ENCODE measurements at places on chromosomes 12 and 14.

GRCh38 chr14:29900609-29901350 is 26.9 kb downstream of the PRKD1 start:
- DNase-seq = no peak

- DNase-seq = no peak
Measured at GRCh38 chr14:96309133-96309895, 53.3 kb downstream of the BDKRB1 start.

DNA sequence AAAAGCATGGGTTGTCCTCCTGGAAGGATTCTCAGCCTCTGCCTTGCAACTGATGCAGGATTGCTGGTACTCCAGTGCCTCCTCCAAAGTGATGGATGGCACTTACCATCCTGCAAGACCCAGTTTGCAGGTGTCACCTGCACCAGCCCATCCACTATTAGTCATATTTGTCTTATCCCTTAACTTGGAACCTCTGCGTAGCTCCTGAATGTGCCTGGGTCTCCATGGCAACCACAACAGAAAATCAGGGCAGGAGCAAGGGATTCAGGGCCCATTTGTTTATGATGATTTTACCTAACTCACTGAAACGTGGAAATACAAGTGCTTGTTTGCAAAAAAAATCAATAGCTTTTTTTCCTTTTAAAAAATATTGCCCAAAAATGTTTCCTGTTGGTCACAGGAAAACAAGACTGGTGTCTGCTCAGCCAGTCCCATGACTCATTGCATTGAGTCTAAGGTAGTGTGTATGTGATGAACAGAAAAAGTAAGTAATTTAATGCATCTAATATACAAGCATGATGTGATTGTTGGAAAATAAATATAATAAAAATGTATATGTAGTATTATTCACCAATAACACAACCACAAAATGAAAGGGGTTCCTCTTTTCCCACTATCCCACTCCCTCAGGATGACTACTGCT is 1196.3 kb upstream of the TMEM132C start:
- DNase-seq = no peak

- DNase-seq = no peak
Measured at GRCh38 chr12:4959381-4959780, 49.7 kb downstream of the KCNA1 start.

GRCh38 chr12:47032644-47033043 is 46.8 kb upstream of the PCED1B start:
- DNase-seq = peak; percentile 55

DNA sequence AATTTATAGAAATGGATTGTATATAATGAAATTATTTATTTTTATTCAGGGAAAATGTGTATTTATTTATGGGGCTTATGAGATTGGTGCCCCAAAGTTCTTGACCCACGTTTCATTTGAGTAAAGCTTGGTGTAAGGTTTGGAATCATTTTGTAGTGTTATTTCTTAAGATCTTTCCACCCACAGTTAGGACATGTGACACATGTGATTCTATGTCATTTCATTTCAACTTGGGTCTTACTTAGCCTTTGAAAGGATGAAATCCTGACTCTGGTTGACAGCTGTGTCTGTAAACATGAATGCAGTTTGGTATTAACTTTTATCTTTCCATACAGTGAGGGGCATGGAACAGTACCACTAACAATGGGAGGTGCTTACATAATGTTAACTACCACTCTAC is 51.7 kb downstream of the FLRT2 start:
- no peak for DNase-seq

DNA sequence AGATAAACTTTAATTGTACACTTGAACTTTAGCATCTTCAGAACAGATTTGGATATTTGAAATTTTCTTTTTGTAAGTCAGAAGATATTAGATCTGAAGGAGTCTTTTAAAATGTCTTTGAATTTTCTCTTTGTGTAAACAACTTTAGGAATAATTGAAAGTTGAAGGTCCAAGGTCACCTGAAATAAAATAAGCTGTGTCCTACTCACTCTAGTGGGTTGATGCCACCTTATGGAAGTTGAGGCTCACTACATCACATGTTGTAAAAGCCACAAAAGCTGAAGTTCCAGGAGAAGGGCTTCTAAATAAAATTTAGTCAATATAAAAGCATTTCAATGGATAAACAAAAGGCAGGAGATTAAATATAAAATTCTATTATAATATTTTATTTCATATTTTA is 122.0 kb upstream of the ATXN7L3B start:
- peak; percentile 15 for DNase-seq

DNA sequence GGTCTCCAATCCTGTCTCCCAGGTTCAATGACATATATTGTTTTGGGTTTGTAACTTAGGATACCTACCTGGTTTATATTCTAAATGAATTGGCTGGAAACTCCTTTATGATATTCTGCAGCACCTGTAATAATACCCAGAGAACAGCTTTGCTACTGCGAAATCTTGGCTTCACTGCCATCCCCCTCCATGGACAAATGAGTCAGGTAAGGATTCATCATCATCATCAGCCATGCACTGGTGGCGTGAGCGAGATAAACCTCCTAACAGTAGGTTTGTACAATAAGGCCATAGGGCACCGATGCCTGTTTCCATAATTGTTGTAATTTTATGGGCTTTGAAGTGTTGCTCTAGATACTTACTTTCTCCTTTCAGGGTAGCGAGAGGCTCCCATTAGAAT is 10.7 kb downstream of the DDX47 start:
- peak; percentile 28 for DNase-seq

- DNase-seq = no peak
Measured at GRCh38 chr12:48693572-48693971, 11.5 kb upstream of the KANSL2 start.

GRCh38 chr12:49054524-49054923 is 6.1 kb downstream of the KMT2D start:
- DNase-seq = no peak

- no peak for DNase-seq
Measured at GRCh38 chr12:109695961-109696461, 17.6 kb upstream of the FAM222A start.

GRCh38 chr14:68099495-68100045 is 280.0 kb downstream of the RAD51B start:
- DNase-seq = no peak

DNA sequence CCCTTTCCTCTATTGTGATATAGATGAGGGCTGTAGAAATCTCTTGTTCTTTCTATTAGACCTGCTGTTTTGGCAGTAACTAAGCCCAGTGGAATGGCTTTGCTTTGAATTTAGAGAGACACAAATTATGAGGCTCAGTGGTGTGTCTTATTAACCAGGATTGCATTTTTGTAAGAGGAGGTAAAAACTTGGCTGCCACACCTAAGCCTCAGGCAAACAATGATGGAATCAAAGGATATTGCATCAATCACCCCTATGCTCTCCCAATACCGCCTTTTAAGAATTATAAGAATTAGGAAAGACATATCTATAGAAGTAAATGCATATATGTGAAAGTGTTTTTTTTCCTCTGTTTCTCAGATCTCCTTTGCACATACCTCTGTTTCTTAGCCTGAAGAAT is 63.3 kb downstream of the ACSS3 start:
- peak; percentile 6 for DNase-seq

DNA sequence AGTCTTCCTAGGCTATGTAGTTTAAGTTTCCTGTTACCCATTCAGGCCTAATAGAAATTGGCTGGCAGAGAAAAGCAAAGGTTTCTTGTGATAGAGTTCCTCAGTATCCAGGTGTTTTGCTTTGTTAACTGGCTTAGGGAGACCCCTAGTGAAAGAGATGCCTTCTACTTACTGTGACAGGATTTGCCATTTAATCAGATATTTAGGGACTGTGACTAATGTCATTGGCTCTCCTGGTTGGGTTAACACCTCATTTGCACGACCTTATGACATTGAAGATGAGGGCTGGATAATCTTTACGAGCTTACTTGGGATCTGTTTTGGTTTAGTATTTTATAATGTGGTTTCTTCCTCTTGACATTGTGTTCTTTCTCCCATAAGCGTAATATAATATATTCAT is 5.8 kb downstream of the MON2 start:
- no peak for DNase-seq

GRCh38 chr14:94426526-94426925 is 26.1 kb downstream of the SERPINA11 start:
- no peak for DNase-seq

GRCh38 chr12:2957816-2958431 is 1.3 kb upstream of the TEAD4 start:
- DNase-seq = peak; percentile 8

GRCh38 chr14:73755434-73756014 is 41.3 kb upstream of the PNMA1 start:
- DNase-seq = peak; percentile 70

DNA sequence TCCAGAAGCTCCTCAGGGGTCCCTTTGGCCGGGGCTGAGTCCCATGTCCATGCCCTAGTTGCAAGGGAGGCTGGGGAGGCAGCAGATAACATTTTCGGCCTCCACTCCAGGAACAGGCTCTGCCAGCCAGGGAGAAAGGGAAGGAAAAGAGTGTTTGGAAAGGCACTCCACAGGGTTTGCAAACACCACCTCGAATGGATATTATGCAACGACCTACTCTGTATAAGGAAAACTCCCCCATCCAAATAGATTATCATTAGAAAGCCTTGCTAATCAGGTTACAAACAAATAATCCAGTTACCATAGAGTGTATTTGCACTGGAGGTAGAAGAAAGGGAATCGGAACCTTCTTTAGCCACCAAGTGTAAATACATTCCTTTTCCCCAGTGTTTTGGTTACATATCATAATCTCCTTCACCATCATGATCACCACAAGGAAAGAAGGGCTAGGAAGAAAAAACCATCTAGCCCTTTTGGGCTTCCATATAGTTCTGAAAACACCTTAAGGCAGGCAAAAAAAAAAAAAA is 40.4 kb downstream of the TMCC3 start:
- DNase-seq = no peak

DNA sequence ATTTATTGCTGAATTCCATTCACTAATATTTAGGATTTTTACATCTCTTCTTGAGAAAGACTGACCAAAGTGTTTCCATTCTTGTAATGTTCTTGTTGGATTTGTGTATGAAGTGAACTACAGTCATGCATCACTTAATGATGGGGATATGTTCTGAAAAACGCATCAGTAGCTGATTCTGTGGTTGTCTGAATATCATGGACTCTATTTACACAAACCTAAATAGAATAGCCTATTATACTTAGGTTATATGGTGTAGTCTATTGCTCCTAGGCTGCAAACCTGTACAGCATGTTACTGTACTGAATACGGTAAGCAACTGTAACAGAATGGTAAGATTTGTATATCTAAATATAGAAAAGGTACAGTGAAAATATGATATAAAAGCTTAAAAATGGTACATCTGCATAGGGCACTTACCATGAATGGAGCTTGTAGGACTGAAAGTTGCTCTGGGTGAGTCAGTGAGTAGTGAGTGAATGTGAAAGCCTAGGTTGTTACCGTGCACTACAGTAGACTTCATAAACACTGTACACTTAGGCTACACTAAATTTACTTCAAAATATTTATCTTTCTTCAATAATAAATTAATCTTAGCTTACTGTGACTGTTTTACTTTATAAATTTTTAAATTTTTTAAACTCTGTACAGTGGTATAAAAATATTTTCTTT is 27.6 kb upstream of the P2RX4 start:
- DNase-seq = no peak

GRCh38 chr12:44015333-44015941 is 179.6 kb downstream of the TMEM117 start:
- peak; percentile 41 for DNase-seq

DNA sequence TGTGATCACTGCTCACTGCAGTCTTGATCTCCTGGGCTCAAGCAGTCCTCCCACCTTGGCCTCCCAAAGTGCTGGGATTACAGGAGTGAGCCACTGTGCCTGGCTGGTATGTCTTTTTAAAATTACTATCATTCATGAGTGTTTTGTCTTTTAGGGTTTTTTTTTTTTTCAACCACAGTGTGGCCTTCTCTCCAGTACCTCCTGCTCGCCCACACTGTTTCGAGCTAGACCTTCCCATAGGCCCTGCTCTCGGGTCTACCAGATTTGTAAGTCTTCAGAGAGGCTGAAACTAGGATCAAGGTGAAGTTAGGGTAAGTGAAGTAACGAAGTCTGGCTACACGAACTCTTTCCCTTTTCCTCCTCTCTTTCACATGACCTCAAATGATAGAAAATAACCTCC is 1.5 kb downstream of the BIN2 start:
- no peak for DNase-seq

DNA sequence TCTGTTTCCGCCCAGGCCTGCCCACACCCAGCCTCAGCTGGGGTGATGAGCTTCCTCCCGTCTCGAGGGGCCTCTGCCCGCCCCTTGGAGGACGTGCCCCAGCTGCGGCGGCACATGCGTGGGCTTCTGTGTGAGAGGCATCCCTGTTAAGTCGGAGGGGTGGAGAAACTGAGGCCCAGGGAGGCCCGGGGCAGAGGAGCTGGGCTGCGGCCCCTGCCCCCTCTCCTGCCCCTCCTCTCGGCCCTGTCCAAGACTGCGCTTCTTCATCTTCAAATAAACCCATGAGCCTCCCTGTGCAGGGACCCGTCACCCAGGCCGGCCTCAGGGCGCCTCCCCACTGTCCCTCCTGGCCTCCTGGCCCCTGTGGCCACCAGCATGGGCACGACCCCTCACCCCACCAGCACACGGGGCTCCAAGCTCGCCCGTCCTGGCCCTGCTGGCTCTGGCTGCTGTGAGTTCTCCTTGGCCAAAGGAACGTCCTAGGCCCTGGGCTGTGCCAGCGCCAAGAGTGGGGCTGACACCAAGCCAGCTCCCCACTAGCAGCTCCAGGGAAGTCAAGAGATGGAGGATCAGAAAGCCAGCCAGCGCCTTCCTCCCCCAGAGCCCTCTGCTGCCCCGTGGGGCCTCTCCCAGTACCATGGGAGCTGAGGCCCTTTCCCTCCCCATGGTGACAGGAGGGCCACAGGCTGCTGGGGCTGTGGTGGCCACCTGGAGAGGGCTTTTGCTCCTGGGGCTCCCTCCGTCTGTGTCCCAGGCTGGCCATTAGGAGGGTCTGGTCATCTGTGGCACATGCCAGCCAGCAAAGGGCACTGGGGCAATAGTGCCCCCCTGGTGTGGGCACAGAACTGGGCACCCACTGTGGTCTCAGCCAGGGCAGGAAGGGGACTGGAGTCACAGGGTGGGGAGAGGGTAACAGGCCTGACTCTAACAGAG is 180.4 kb downstream of the KIF26A start:
- no peak for DNase-seq

DNA sequence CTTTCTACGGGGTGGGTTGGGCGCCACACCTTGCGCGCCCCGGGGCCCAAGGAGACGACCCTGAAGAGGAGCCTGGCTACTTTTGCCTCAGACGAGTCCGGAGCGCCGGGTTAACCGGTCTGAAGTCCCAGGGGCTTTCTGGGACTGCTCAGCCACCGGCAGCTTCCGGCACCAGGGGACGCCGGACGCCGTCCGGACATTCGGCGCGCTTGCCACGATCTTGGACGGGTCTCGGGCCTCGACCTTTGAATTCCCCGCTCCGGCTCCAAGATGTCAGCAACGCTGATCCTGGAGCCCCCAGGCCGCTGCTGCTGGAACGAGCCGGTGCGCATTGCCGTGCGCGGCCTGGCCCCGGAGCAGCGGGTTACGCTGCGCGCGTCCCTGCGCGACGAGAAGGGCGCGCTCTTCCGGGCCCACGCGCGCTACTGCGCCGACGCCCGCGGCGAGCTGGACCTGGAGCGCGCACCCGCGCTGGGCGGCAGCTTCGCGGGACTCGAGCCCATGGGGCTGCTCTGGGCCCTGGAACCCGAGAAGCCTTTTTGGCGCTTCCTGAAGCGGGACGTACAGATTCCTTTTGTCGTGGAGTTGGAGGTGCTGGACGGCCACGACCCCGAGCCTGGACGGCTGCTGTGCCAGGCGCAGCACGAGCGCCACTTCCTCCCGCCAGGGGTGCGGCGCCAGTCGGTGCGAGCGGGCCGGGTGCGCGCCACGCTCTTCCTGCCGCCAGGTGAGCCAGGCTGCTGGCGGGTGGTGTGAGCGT is at the start of gene ACOT4:
Gene ACOT4, plus strand, starts transcription at position 184 of the 760 bp plus-strand sequence. Its CDS starts 87 bp downstream, at position 271.
- DNase-seq = peak; percentile 14

GRCh38 chr12:104605685-104606084 is 148.9 kb downstream of the CHST11 start:
- DNase-seq = no peak

Data from mammary epithelial cell (primary cell).